ENCODE measurements at places on chromosomes 6 and 20.

DNA sequence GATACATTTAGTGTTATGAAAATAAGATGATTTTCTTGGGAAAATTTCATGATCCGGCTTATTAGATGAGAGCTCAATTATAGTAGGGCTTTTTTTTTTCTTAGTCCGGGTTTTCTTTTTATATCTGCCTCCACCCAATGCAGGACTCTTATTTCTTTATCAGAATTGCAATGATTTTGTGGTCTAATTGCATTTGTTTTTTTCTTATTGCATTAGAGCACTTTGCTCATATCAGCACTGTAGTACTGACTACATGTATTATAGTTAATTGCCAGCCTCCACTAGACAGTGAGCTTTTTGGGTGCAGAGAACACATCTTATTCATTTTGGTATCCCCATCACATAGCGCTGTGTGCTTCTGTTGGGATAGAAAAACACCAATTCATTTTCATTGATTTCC is 50.0 kb downstream of the FBXO5 start:
- DNase-seq: no peak

DNA sequence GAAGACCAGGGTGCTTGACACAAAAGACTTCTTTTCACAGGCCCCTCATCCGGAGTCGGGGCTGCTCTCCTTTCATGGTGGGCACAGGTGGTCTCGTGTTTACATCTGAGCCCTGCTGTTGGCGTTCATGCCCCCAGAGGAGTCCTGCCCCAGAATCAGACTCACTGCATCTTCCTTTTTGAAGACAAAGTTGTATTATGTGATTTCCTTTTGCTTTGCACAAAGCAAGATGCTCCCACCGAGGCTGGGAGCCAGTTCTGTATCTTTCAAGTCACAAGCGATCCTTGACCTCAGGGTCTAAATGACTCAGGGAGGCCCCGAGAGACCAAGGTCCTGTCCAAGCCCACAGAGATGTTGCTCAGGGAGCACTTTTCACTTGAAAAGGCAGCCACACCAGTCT is 330.5 kb downstream of the THBS2 start:
- no peak for DNase-seq

DNA sequence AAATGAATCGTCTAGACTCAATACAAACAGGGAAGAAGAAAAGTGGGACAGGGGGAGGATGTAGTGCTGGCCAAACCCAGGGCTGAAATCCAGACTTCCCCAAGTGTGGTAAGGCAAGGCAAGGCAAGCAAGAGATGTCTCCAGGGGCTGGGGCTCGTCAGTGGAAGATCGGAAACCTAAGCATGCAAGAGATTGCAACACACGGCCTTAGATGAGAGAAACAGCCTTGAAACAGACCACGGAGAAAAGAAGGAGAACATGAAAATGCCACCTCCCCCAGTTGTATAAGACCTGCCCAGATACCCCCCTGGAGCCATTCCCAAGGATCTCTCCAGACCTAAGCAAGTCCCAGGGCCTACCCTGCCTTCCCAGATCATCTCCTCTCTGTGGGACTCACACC is 20.0 kb downstream of the VEGFA start:
- no peak for DNase-seq

DNA sequence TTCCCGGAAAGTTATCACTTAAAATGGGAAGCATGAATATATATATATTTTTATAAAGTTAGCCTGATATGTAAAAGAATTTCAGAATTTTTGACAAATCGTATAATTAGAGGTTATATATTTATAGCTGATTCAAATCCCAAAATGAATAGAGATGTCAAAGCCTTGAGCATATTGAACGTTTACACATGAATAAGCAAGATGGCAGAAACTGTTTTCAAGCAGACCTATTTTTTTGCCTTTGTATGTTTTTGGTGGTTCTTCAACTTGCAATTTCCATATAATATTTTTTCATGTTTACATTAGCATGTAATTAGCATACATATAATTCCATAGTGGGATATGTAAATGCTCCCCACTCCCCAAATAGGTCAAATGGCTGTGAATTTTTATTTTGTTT is 189.9 kb downstream of the PRL start:
- DNase-seq: no peak

GRCh38 chr20:51195419-51195901 is 172.6 kb upstream of the KCNG1 start:
- no peak for DNase-seq

GRCh38 chr20:50496773-50497385 is 13.3 kb upstream of the PTPN1 start:
- DNase-seq: no peak

- DNase-seq: no peak
These were observed 113.1 kb upstream of the MTHFD1L start for GRCh38 chr6:150752409-150752808.

- no peak for DNase-seq
These were observed 219.5 kb downstream of the SLC24A3 start for GRCh38 chr20:19431906-19432305.

DNA sequence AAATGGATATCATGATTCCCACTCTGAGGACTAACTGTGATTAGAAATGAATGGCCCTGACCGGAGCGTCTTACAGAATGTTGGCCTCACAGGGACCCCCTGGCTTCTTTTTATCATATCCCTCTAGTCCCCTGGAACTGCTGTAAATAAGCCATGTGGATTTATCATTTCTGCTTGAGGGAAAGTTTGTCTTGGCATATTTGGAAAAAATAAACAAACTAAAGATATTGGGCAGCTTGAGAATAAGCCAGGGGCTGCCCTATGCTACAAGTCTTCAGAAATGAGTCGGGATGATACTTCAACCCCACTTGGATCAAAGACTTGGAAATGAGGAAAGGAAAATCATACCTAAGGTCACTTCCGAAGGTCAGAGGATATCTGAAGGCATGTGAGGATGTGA is 179.1 kb downstream of the THBS2 start:
- no peak for DNase-seq

DNA sequence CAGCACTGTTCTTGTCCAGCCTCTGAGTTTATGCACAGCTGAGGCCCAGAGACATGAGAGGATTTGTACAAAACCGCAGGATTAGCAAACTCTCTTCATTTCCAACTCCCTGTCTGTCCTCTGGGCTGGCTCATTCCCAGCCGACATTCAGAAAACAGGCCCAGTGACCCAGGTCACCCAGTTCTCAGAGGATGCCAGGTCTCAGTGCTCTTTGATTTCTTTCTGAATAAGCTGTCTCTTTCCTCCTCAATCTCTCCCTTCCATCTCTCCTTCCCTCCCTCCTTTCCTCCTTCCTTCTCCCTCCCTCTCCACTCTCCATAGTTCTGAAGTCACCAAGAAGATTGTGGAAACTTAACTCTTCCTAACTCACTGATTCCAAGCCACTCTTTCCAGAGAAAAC is 372.7 kb upstream of the SULF2 start:
- DNase-seq: no peak

DNA sequence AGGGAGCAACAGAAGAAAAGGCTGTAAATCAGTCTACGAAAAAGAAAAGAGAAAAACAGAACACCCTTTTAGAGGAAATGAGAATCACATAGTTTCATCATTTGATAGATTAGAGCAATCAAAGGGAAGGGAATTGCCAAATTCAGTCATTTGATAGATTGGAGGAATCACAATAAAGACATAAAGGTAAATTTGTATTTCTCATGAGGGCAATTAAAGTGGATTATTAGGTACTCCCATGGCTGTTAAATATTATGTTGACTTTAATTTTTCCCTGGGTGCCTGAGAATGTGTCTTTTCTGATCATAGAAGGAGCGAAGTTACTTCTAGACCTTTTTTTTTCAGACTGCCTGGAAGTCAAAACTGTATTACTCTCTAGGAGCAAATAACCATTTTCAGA is 1145.7 kb downstream of the EPHA7 start:
- DNase-seq: no peak

GRCh38 chr20:63863798-63864544 is 1.1 kb upstream of the TPD52L2 start:
- peak; percentile 69 for DNase-seq

DNA sequence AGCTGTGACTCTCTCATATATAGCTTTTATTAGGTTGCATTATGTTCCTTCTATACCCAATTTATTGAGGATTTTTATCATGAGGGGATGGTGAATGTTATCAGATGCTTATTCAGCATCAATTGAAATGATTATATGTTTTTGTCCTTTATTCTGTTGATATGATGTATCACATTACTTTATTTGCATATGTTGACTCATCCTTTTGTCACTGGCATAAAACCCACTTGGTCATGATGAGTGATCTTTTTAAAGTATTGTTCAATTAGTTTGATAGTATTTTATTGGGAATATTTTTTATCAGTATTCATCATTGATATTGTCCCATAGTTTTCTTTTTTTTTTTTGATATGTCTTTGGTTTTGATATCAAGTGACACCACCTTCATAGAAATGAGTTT is 529.9 kb downstream of the MMUT start:
- no peak for DNase-seq

DNA sequence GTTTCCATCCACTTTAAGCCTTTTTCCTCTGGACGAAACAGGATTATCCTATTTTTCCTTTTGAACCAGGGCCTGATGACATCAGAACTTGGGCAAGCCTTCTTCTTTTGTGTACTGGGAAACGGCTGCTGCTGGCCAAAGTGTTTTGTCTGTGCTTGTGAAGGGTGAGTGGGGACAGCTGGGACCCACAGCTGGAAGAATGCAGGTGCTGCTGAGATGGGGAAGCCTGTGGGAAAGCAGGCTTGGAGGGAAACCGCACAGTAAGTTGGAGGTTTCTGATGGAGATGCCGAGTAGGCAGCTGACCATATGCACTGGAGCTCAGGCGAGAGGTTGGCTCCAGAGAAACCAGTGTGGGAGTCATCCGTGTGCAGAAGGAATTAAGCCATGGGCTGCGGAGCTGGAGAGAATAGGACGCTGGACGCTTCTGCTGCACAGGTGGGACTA is 8.5 kb upstream of the PSMG4 start:
- DNase-seq: no peak

GRCh38 chr20:38225900-38226263 is 34.7 kb downstream of the KIAA1755 start:
- no peak for DNase-seq

- DNase-seq: no peak
These were observed 402 bp downstream of the ZBTB12 start for GRCh38 chr6:31901415-31901952.

DNA sequence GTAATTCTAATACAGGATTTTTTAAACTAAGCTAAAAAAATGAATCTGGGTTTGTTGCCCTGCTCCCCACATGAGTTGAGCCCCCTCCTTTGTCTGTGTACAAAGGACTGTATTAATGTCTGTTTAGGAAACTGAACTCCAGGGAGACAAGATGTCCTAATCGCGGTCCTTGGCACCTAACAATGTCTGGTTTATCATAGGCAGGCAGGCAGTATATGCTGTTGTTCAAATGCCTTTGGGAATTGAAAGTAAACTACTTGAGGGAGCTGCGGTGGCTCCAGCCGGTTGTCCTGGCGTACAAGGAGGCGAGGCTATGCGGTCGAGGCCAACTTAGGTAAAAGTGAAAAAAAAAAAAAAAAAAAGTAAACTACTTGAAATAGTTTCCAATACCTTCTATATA is 98.5 kb downstream of the TULP4 start:
- no peak for DNase-seq

- no peak for DNase-seq
These were observed 4.2 kb upstream of the MAPK13 start for GRCh38 chr6:36126121-36126520.

GRCh38 chr20:59802471-59803221 is 130.8 kb downstream of the SYCP2 start:
- no peak for DNase-seq

GRCh38 chr20:63093966-63094766 is 87.4 kb upstream of the BHLHE23 start:
- peak; percentile 1 for DNase-seq

GRCh38 chr6:102619585-102619984 is 1226.1 kb downstream of the GRIK2 start:
- DNase-seq: no peak

DNA sequence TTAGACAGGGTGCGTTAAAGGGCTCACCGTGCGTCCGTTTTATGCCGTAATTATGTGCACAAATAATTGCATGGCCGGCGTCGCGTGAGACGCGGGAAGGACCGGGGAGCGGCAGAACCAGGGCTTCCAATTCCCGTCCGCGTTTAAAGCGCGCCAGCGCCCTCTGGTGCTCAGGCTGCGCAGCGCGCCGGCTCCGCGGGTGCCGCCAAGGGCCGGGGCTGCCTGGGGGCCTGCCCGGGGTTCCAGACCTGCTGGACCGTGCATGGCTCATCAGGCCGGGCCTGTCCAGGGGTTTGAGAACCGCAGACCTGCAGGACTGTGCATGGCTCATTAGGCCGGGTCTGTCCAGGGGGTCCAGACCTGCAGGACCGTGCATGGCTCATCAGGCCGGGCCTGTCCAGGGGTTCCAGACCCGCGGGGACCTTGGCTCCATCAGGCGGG is 369.0 kb downstream of the THBS2 start:
- DNase-seq: peak; percentile 88

DNA sequence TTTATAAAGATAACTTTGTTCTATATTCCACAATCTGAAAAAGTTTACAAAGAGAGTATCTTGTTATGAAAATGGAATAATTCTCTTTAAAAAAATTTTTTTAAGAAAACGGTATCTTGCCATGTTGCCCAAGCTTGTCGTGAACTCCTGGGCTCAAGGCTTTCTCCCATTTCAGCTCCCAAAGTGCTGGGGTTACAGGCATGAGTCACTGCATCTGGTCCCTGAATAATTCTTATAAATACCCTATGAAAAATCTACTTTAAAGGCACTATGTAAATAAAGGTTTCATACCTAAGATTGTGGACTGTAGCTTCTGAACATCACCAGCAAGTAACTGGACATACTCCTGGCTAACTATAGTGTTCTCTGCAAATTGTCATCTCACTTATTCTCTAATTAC is 60.3 kb downstream of the SAMD3 start:
- no peak for DNase-seq
